ENCODE measurements at places on chromosomes 2 and 18.

GRCh38 chr2:197198890-197199289, 111.7 kb downstream of the ANKRD44 start:
- DNase-seq, result no peak

DNA sequence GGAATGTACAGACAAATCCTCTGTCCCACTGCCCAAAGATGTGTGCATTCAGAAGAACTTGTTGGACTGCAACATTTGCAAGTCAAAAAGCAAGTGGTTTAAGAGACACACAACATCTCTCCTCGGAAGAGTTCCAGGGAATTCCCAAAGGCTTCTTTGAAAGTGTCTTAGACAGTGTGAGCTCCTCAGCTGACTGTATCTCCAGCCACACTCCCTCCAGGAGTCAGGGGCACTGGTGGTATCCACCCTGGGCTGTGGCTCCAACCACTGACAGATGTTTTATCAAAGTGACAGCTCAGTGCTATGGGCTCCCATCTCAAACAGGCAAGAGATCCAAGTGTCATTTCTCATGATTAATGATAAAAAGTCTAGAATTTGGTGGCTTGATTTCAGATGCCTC, 48.5 kb downstream of the ALK start:
- DNase-seq, result no peak

- DNase-seq, result no peak
Observed at GRCh38 chr2:221388891-221389290, 183.2 kb downstream of the EPHA4 start.

DNA sequence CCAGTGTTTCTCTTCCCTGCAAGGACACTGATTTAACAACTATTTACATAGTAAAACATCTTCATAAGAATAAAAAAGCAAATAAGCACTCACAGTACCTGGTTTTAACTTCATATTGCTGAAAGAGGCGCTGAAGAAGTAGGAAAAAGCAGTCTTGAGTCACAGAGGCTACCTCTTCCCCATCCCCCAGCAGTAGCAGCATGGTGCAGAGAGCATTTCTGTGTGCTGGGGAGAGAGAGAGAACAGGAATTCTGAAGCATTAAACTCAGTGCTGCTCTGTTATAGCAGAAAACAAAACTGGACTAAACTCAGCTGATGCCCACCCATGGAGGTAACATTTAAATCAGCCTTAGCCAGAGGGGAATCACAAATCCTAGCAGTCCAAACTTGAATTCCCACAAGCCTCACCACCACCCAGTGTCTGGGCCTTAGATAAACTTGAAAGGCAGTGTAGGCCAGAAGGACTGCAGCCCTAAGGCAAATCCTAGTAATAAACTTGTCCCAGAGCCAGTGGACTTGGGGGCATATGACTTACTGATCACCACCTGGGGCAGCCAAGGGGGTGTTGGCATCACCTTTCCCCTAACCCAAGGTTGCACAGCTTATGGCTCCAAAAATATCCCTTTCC, 321.8 kb upstream of the CWC22 start:
- no peak for DNase-seq

DNA sequence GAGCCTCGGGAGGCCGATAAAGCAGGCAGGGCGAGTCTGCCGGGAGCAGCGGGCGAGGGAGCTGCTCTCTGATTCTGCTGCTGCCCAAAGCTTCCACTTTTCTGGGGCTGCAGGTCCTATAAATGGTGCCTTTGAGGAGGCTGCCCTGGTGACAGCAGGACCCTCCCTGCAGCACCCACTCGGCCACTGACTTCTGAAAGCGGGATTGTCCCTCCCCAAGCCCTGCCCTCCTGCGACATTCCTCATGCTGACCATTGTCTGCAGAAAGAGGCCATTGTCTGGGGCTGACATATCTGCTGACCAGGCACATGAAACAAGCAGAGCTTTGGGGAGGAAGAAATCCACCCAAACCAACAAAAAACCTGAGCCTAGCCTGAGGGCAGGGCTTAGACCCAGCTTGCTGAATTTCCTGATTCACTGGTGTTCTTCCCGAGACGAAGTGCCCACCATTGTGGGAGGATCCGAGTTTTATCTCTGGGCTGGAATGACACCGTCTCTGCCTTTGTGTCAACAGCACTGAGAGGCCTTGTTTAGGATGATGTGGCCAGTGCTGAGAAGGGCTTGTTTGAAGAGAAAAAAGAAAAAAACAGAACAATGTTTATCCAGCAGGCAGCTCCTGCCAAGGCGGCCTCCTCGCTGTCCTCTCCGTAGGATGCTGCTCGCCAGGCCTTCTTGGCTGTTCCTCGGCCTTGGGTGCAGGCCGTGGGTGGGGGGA, 129.7 kb downstream of the MYCN start:
- DNase-seq, result peak; percentile 82

DNA sequence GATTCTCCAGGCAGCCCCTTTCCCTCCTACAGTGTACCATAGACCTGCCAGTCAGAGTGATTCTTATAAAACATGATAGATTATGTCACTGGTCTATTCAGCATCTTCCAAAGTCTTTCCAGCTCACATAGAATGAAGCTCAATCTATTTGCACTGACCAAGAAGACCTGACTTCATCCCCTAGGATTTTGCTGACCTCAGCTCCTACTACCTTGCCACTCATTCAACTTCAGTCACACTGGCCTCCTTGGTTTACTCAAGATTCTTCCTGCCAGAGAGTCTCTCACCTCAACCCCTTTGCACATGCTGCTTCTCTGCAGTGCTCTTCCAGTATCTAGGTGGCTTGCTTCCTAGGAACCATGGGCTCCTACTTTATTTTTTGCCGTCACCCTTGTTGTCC, 392.9 kb downstream of the PID1 start:
- DNase-seq, result no peak

DNA sequence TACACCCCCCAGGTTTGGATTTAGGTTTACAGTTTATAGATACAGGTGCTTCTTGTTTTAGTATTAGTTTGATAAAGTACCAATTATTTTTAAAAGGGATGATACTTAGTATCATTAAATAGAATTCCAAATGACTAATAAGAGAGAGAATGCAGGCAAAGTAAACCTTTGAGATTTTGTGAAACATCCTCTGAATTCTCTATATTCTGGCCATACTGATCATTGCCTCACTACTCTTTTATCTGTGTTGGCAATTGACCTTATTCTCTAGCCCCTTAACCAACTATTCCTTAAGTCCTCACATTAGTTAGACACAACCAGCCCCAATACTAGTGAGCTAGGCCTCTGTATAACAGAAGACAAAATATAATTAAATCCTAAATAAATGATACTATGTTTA, 125.4 kb downstream of the COMMD1 start:
- no peak for DNase-seq

DNA sequence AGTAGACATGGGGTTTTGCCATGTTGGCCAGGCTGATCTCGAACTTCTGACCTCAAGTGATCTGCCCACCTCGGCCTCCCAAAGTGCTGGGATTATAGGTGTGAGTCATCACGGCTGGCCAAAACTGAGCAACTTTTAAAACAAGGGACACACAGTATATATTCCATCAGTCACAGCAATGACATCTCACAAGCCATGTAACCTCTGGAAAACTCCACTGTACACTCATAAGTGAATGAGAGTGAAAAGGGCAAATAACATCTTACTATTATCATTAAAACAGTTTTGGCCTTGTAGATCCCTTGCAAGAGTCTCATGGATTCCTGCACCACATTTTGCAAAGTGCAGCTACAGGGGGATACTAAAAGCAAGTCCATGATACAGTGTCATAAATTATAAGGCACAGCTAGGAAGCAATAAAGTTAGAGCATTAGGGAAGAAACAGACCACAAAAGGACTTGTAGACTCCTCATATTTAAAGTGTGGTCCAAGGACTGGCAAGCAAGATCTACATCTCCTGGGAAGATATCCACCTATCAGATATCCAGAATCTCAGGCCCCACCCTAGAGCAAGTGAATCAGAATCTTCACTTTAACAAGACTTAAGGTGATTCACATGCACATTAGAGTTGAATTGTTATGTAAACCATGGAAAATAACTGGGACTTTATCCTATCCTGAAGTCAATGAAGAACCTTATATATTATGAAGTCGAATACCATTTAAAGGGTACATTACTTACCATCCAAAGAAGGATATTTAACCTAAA, 5.7 kb downstream of the SMC6 start:
- no peak for DNase-seq

DNA sequence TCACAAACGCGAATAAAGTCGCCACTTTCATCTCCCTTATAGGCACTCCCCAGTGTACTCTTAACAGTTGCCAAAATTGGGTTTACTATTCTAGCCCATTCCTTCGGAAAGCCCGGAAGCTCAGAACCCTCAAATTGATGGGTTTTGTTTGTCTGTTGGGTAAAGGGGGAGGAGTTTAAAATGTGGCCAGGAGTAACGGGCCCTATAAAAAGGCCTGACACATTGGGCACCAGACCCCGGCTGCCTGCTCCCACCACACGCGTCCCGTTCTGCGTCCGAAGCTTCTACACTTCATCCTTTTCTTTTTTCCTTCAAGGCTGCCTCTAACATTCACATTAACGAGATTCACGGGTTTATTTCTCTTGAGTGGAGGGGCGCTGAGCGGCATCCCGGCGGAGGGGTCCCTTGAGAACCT, 837 bp downstream of the NHEJ1 start:
- DNase-seq, result no peak

DNA sequence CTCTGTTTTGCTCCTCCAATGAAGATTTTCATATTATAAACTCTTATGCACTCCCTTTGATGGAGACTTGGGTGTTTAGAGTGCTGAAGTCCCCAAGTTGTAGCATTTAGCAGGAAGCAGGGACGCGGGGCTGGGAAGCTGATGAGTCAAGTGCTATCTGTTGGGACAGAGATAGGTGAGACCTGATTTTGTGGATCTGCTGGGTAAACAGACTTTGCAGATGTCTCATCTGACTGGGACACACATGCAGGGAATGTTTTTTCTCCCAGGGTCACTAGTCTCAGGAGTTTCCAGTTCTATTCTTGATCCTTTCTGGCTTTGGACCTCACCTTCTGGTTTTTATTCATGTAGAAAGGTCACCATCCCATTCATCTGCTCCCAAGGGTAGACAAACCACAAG, 79.7 kb upstream of the ACAA2 start:
- no peak for DNase-seq

DNA sequence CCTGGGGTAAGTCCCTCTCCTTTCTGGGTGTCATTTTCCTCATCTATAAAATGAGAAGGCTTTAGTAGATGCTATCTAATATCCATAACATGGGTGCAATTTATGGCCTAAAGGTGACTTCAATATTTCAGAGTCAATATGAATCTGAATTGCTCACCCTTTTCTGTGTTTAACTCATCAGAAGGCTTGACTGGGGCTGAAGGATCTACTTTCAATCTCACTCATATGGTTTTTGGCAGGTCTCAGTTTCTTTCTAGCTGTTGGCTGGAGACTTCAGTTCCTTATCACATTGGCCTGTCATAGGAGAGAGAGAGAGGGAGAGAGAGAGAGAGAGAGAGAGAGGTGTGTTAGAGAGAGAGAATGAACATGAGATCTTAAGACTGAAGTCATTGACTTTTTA, 343.7 kb upstream of the MEX3C start:
- no peak for DNase-seq

- no peak for DNase-seq
Observed at GRCh38 chr2:165224941-165225340, 14.3 kb upstream of the SCN2A start.

- DNase-seq, result peak; percentile 67
Observed at GRCh38 chr2:221606424-221606823, 34.3 kb upstream of the EPHA4 start.

DNA sequence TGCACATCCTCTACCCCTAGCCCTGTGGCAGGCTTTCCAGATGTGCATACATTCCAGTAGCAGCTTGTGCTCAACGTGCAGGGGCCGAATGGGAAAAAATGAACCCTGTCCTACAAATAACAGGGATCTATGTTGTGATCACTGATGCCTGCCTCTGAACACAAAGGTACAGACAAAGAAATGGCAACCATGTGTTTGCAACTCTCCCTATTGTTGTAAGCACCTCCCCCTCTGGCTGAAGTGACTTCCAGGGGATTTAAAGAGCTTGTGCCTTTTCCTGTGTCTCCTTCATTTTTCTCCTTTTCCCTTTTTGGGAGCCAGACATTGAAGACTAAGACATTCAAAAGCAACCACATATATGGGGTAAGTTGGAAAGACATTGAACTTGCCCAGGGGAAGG, 21.6 kb downstream of the ARHGAP25 start:
- no peak for DNase-seq

- no peak for DNase-seq
Observed at GRCh38 chr2:25098670-25099486, 57.0 kb downstream of the EFR3B start.

- DNase-seq, result peak; percentile 28
Observed at GRCh38 chr2:26884486-26884885, 36.6 kb downstream of the DPYSL5 start.

- no peak for DNase-seq
Observed at GRCh38 chr2:200212862-200213425, 93.5 kb upstream of the SPATS2L start.

- no peak for DNase-seq
Observed at GRCh38 chr18:415617-416612, 84.6 kb downstream of the COLEC12 start.

GRCh38 chr2:191950132-191950874, 103.4 kb upstream of the CAVIN2 start:
- no peak for DNase-seq

DNA sequence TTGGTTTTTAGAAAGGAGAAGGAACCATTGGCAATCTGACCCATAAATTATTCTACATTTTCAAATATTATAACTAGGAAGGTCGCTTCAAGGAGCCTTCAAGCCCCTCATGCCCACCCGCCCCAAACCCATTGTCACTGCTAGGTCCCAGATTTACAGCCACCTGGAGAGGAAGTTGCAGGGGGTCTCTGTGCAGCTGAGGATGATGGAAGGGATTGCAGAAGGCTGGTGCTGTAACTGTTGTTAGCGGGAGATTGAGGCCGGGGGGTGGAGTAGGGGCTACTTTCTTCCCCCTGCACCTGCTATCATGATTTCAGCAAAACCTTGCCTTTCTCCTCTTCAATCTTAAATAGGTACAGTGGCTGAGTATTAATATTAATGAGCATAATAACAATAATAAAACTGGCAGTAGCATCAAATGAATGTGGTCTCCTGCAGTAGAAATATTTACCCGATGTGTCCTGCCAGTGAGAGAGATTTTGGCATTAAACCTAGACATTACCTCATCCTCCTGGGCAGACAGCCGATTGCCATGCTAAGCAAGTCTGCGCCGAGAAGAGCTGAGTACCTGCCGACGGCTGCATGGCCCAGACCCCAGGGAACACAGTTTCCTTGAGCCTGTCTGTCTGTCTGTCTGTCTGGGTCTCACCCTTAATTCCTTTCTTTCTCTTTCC, 225.4 kb downstream of the FAM210A start:
- no peak for DNase-seq

DNA sequence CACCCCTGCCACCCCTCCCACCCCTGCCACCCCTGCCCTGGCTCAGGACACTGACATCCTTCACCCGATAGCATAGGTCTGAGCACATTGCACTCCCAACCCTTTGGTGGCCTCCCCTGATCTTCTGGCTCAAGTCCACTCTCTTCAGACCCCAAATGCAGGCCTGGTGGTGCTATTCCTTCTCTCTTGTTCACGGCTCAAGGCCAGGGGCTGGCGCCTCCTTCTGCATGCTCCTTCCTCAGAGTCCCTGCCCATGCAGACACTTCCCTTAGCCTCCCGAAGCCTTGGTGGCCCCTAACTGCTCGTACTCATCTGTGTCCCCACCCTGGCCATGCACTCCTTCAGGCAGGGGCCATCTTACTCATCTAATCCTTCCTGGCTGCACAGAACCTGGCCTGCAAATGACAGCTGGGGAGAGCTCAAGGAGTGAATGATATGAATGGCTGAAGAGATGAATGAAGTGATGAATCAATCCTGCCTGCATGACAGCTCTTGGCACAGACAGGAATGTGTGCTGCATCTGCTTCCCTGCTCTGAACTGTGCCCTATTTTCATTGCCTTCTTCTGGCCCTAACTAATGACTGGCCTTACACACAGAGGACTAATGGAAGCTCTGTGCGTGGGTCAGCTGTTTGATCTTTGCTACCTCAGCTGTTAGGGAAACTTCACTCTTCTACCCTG, 290.8 kb downstream of the DYSF start:
- no peak for DNase-seq
